ENCODE measurements at places on chromosomes 1 and 21.

- no peak for DNase-seq
These were observed 190.5 kb downstream of the SEC16B start for GRCh38 chr1:177779166-177779965.

DNA sequence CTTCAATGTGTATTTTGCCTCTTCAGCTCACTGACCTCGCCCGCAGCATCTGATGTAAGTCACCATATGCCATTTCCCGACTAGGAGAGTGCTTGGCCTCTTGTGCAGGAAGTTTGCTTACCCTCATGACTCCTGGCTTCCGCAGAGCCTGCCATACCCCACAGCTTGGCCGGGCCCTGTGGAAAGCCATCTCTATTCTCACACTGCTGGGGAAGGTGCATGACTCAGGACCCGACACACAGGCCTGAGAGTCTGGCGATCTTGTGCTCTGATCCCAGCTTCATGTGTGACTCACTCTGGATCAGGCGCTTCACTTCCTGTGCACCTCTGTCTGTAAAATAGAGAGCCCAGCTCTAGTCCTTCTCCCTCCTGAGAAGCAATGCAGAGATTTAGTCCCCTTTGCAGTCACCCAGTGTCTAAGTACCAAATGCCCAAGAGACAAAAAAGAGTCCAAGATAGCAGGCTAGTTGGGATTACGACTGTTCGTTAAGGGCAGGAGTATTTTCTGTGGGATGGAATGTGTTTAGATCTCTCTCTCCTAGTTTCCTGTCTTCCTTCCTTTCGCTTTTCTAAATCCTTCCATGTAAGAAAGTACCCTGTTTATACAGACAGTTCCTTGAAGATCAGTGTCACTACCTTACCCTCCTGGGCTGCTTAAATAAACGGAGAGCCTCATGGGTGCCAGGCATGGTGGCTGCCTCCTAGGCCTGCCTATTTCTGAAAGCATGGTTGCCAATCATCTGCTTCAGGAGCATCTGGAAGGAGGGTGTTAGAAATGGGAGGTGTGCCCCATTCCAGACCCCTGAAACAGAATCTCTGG lies 62.8 kb upstream of the KIF26B start:
- no peak for DNase-seq

GRCh38 chr1:12197483-12197880 lies 30.7 kb downstream of the TNFRSF1B start:
- DNase-seq, result no peak

DNA sequence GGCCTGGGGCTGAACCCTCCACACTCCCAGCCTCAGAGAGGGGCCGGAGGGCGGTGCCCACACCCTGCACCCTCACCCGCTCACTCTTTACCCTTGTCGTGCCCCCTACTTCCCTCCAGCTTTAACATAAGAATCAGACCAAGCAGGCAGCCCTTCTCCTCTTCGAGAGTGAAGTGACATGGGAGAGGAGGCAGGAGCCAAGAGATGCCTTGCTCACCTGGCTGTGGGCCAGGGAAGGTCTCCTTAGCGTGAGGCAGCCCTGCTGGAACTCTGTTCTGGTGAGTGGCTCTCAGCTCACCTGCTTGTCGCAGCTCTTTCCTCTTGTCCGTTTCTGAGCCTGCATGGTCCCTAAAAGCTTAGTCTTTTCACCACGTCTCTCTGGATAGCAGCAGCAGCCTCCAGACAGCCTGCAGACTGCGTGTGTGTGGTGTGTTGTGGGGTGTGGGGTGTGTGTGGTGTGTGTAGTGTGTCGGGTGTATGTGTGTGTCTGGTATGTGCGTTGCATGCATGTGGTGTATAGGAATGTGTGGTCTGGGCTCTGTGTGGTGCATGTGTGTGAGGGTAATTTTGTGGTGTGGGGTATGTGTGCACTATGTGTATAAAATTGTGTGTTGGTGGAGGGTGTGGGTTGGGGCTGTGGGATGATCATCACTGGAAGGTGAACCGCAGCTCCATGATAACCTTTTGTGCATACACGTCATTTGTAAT lies 86.7 kb downstream of the CCDC185 start:
- no peak for DNase-seq

DNA sequence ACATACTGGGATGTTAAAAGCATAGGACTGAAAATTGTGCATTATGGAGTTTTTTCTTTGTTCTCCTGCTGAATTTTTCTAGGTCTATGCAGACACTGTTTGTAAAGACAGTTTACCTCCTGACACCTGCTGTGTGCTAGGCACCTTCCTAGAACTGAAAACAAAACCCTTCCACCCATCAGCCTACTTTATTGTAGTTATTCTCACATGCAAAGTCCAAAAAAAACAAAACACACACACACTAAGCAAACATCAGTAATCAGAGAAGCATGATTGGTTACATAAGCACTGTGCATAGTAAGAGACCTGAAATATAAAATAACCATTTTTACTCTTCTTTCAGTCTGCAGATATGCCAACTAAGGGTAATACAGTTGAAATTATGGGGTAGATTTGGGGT lies 195.1 kb downstream of the CRB1 start:
- no peak for DNase-seq

DNA sequence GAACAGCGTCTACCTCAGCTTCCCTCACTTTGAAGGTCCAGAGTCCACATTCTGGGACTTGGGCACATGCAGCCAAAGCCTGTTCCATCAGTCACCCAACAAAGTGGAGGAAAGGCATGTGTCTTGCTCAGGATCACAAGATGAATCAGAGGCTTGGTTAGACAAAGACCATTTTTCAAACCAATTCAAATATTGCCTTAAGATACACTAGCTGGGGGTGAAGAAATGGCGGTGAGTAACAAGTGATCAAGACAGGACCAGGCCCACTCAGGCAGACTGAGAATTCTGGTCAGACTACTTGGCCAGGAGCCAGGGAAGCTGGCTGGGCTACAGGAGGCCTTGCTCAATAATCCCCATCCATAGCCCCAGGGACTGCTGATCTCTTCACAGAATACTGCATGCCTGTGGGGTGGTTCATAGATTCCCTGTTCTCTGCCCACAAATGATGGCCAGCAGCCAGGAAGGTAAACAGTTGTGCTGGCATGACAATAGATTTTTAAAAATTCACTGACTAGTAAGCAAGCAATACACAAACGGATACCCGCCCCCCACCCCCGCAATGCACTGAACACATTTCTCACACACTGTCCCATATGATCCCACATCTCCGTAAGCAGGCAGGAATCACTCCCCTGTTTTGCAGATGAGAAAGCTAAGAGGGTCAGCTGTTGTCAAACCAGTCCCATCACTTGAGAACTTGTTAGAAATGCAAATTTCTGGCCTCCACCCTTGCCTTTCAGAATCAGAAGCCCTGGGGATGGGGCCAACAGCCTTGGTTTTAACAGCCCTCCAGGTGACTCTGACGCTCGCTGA lies 27.2 kb downstream of the ERI3 start:
- no peak for DNase-seq

- no peak for DNase-seq
These were observed 21.6 kb upstream of the TRIM17 start for GRCh38 chr1:228438266-228438665.

GRCh38 chr1:109214695-109215623 lies 1.2 kb downstream of the SARS1 start:
- no peak for DNase-seq

DNA sequence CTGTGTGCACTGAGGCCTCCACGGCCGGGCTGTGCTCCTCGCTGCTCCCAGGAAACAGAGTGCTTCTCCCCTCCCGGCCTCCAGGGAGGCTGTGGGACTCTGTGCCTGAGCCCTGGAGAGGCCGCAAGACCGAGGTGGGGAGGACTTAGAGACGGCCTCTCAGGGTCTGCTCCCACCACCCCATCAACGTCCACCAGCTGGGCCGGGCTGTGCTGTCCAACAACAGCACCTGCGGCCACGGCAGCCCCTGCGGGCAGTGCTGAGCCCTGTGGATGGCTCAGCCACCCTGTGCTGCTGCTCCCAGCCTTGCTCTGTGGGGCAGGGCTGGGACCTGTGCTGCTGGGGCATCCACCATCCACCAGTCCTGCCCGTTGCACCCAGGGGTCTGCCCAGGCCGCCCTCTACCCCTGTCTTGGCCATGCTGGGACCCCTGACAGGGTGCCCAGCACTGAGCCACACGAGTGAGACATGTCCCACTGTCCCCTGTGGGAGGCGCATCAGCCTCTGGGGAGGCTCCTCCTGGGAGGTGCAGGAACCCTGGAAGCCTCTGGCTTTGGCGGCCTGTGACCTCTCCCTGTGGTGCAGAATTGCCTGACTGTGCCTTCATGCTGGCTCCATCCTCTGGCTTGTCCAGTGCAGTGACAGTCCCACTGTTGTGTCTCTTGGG lies 31.2 kb upstream of the LRRC3 start:
- DNase-seq, result no peak

DNA sequence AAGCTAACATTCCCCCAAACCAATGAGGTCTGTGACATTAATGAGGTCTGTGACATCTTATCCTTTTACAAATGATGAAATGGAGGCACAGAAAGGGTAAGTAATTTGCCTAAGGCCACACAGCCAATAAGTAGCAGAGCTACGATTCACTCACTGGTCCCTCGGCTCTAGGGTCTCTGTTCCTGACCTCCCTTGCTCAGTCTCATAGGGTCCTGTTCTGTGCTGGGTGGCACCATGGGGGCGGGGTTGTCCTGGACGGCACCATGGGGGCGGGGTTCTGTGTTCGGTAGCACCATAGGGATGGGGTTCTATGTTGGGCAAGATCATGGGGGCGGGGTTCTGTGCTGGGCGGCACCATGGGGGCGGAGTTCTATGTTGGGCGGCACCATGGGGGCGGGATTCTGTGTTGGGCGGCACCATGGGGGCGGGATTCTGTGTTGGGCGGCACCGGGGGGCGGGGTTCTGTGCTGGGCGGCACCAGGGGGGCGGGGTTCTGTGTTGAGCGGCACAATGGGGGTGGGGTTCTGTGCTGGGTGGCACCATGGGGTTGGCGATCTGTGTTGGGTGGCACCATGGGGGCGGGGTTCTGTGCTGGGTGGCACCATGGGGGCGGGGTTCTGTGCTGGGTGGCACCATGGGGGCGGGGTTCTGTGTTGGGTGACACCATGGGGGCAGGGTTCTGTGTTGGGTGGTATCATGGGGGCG lies 55.6 kb downstream of the CLSTN1 start:
- DNase-seq, result no peak

- DNase-seq, result no peak
These were observed 631.5 kb upstream of the PTBP2 start for GRCh38 chr1:96090134-96090533.

DNA sequence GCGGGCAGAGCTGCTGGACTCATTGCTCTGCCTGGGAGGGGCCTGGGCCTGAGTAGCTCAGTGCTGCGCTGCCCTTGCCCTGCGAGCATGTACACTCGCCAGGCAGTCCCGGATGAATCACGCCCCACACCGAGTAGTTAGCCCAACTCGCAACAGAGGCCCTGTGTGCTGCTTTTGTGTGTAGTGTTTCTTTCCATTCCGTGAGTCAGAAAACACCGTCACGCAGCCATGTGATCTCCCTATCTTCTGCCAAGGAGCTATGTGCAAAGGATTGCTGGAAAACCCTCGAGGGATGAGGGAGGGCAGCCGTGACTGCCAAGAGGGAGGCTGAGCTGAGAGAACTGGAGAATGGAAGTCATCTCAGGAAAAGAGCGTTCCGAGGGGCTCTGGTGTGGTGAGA lies 37.3 kb downstream of the NENF start:
- DNase-seq, result no peak

GRCh38 chr1:207648334-207649209 lies 3.6 kb downstream of the CR1L start:
- no peak for DNase-seq

DNA sequence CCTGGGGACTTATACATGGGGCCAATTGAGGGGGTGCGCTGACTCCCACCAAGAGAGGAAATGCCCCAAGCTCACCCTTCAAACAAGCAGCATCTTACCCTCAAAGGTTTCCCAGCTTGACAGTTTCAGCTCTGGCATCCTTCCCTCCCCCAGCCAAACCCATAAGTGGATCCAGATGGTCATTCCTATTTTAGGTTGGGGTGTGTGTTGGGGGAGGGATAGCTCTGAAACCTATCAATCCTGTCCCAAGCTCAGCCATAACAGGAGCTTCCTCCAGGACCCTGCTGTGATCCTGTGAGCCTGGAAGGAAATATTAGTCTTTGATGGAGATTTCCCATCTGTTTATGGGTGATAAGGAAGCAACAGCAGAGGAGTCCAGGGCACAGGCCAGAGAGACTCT lies 3.4 kb upstream of the TMEM222 start:
- DNase-seq, result no peak

- DNase-seq, result no peak
These were observed 38.5 kb downstream of the TRIM11 start for GRCh38 chr1:228367798-228368791.

DNA sequence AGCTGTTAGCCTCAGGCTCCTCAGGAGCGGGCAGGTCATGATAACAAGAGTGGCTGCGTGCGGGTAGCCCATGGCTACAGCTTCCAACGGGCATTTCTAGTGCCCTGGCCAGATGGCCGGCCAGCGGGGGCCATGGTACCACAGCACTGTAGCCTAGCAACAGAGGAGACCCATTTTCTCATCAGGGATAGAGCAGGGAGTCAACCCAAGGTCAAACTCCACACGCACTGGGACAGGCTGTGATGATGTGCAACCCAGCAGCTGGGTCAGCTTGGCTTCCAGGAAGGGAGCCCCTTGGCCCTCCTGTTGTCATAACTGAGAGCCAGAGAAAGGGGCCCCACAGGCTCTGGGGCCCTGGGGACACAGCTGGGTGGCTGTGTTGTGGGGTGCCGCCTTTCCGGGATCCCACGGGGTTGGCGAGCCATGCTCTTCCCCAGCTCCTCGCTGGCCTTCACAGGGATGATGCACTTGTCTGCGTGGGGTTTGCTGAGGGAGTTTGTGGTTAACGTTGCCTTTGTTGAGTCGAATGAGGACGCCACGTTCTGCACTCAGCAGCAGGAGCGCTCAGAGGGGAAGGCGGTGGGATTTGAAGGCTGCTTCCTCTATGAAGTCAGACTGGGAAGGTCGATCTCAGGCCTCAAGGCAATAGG lies 46.3 kb downstream of the COL18A1 start:
- no peak for DNase-seq

GRCh38 chr1:1433804-1434130 lies 1.7 kb upstream of the VWA1 start:
- DNase-seq, result no peak

- no peak for DNase-seq
These were observed 31.1 kb downstream of the EDARADD start for GRCh38 chr1:236425031-236425663.

- DNase-seq, result no peak
These were observed 93.6 kb downstream of the RAVER2 start for GRCh38 chr1:64838486-64838885.

- DNase-seq, result no peak
These were observed 991 bp downstream of the SELENBP1 start for GRCh38 chr1:151371370-151372057.

DNA sequence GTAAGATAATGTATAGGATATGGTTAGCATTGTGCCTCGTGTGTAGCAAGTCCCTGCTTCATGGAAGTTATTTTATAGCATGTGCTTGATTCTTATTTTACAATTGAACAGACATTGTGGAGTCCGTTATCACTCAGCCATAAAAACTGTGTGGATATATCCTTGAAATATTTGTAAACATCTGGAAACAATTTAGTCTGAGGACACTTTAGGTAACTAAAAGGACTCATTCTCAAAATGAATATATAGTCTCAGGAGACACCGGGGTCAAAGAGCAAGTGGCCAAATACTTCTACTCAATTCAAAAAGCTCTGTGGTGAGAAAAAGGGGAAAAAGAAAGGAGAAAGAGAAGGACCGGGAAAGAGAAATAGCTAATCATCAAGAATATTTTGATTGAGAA lies 23.7 kb downstream of the PRRX1 start:
- DNase-seq, result no peak
